Activated CD4-positive, alpha-beta T cell treated with anti-CD3 and anti-CD28 coated beads, Interleukin-2, amount 50 U/mL, for 24 hours (primary cell): ENCODE measurements at places on chromosomes 1 and 21.

GRCh38 chr1:9174243-9174642, 45.3 kb upstream of the GPR157 start:
- no peak for DNase-seq

- no peak for DNase-seq
These were observed 5.7 kb upstream of the MRPL55 start for GRCh38 chr1:228114827-228115226.

- DNase-seq = no peak
These were observed 8.7 kb downstream of the PROX1 start for GRCh38 chr1:213996320-213997037.

DNA sequence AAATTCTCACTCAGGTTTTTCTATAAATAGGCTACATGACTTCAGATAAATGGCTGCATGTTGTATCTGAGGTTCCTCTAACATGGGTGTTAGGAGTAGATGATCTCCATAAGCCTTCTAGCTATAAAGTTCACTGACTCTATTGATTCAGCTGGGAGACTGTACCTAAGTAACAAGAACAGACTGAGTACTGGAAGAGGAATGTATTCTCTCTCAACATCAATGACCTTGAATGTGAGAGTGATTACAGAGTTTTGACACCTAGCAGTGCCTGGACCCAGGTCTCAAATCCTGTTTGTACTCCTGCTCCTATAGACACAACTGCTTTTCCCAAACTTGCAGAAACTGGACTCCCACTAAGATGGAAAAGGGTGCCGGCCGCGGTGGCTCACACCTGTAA, 8.6 kb upstream of the SLC19A2 start:
- no peak for DNase-seq

- DNase-seq = no peak
These were observed 18.9 kb upstream of the SCAF4 start for GRCh38 chr21:31750843-31751242.

- no peak for DNase-seq
These were observed 93.9 kb downstream of the DAB1 start for GRCh38 chr1:57329937-57330336.

DNA sequence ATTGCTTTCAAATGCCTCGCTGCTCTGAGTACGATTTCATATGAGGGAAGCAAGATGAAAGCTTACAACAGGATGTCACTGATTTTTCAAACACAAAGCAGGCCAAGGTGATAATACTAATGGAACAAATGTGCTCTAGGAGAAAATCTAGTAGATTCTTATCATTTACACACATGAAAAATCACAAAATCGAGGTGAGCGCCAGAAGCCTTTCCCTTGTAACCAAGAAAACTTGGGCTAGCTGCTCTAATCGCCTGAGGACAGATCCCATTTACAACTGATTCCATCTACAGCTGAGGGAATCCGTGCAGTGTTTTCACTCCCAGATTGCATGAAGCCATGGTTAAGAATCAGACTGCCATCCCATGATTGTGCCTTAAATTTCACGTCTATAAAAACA, 117.5 kb downstream of the TM2D1 start:
- DNase-seq = no peak

DNA sequence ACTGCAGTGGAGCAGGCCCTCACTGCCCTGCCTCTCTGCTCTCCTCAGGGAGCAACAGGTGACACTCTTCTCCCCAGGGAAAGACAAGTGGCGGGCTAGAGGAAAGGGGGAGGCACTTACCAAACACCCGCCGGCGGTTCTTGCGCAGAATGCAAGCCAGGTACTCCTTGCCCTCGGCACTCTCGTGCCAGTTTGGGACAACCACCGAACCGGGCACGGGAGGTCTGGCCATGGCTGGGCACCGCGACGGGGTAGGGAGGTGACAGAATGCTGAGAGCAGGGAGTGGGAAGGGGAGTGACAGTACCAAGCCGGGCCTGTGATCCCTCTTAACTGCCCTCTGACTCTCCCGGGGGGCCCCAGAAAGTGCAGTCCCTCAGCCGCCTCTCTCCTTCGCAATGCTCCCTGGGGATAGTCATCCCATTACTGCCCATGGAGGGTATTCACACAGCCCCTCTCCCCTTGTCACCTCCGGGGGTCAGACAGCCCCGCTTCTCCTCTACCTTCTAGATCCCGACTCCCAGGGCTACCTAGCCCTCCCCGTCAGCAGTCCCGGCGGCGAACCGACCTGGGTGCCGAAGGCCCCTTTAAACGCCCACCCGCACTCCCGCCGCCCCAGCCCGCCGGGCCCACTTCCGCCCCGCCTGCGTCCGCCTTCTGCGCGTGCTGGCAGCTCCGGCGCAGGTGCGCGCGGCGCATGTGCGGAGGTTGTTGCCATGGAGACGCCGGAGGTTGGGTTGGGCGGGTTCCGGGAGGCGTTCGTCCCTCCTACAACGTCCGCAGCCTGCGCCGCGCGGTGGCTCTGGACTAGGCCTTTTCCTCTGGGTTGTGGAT, at the start of gene CPLANE2:
Gene CPLANE2, minus strand, starts transcription at position 673 of the 832 bp plus-strand sequence. Its CDS starts 441 bp downstream, at position 232.
- DNase-seq = peak; percentile 94

DNA sequence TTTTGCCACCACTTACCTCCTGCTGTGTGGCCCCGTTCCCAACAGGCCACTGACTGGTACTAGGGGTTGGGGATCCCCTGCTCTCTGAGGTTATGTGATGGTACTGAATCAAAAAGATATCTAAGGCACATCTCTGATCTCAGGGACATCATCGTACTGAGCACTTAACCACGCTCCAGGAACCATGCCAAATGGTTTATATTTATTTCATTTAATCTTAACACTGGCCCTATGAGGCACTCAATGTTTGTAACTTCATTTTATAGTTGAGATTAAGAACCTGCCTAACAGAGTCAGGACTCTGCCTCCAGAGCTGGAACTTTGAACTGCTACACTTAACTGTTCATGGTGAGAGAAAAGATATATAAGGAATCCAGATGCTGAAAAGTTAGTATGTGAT, 98.0 kb upstream of the HP1BP3 start:
- DNase-seq = no peak

DNA sequence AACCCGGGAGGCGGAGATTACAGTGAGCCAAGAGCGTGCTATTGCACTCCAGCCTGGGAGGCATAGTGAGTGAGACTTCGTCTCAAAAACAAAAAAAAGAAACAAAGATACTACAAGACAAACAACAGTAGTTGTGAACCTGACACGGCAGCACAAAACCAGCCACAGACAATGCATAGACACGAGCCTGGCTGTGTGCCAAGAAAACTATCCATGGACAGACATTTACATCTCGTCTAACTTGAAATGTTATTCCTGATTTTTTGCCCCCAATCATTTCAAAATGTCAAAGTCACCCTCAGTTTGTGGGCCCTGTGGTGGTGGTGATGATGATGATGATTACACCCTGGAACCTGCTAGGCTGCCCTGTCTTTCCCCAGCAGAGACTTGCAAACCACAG, 6.3 kb downstream of the KLHL21 start:
- DNase-seq = no peak

DNA sequence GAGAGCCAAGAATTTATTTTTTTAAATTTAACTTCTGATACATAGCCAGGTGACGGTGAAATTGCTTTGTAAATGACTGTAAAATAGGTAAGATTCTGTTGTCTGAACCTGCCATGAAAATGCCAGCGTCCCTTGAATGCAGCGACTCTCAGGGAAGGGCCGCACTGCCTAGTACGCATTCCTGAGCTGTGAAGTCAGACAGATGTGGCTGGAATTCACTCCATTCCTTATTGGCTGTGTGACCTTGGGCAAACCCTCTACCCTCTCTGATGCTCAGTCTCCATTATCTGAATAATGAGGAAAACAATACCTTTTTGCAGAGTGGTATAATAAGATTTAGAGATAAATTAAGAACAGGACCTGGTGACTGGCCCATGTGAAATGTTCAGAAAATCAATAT, 167.1 kb upstream of the DAB1 start:
- no peak for DNase-seq

DNA sequence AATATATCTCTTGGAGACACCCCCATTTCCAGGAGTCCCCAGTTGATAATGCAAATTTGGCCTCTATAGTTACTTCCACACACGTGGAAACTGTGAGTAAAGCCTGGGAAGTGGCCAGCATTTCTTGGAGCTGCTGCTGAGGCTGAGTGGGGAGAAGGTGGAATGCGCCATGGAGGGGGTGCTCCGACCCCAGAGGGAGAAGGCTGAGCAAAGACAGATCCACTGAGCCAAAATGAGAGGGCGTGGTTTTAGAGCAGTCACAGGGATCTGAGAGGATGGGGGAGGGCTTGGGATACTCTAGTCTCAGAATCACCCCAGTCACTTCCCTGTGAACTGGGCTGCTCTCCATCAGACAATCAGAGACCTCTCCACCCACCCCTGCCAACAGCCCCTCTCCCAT, 38.7 kb downstream of the TRIM62 start:
- no peak for DNase-seq

DNA sequence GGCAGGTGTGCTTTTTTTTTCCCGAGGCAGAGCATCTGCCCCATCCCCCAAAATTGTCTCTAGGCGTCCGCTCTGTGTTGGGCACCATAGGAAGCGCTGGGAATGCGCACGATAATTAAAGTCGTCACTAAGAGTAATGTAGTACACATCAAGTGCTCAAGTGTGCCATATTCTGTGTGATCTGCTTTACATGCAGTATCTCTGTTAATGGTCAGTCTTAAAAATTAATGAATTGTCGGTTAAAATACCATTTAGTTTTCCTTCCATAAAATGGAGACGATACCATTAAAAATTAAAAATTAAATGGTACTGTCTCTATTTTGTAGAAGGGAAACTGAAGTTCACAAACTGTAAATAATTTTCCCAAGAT, 544 bp upstream of the CCT8 start:
- no peak for DNase-seq

DNA sequence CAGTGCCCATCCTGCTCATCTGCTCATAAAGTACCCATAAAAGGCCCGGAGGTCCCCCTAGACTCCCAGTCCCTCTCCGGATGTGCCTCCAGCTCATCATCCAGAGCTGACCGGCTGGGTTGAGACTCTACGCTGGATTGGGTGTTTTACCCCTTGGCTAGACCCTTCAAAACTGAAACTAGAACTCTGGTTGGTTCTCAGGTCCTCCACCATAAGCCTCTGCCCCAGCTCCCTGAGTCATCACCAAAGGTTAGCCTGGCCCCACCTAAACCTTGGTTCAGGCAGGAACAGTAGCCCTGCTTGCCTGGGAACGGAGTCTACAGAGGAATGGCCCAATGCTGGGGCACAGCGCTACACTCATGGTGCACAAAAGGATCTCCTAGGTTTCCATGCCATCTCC, 75.1 kb downstream of the TLR5 start:
- DNase-seq = no peak

- no peak for DNase-seq
These were observed 43.8 kb downstream of the FAAP20 start for GRCh38 chr1:2150801-2151200.

GRCh38 chr1:33030575-33030974, 6.1 kb downstream of the AK2 start:
- DNase-seq = no peak

DNA sequence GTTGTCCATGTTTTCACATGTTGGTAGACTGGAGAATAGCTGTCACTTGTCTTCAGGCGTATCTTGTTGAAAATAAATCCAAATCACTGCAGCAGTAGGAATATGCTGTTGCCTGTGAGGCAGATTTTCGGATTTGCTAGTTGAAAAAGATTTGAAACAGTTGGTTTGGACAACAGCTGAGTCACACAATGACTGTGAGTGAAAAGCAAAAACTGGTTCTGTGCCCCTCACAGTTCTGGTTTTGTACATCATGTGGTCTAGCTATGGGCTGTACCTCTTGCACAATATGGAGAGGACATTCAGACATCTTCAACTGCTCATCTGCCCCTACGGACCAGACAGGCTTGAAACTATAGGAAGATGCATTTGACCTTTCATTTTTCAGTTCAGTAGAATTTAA, 1.8 kb downstream of the ARF1 start:
- DNase-seq = no peak

DNA sequence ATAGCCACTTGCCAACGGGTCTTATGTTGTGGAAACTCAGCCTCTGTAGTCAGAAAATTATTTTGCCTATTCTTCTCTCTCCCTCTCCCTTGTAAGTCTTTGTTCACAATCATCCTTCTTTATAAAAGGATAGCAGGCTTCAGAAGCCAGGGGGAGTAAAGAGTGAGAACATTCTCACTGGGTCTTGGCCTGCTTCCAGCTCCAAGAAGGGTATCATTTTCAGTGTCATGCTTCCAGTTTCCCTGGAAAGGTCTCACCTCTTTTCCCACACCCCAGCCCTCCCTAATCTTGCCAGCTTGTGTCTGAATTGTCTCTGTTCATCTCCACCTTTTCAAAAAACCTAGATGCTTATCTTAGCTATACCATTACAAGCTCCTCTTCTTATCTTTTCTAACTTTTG, 346.2 kb upstream of the LRRC7 start:
- DNase-seq = no peak

DNA sequence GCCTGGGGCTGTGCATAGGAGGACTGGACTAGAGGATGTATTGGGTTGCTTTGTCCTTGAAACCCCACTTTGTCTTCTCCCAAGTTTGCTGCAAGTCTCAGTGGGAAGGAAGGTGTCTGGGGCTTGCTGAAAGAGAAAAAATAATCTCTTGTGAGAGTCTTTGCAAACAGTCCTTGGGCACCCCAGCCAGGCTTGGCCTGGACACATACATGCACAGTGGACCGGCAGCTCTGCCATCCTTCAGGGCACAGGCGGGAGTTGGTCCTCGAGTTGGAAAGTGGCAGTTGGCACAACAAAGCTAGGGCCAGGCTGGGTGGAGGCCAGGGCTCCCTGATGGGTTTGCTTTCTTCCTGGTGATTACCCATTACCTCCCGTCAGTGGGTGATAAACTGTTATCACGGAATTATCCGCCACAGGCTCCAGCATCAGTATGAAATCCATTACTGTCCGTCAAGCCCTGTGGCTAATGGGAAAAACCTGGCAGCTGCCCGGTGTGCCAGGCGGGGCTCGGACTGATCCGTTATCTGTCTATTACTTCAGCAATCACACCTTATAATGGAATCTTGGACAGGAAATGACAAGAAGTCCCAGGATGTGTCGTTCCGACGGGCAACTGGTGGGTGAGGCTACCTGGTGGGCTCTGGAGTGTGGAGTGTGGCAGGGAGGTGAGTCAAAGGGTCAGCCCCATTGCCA, 265.7 kb downstream of the GRIK3 start:
- DNase-seq = no peak

- no peak for DNase-seq
These were observed 7.2 kb downstream of the CNST start for GRCh38 chr1:246573491-246573890.

GRCh38 chr1:31689854-31690253, 14.0 kb downstream of the COL16A1 start:
- no peak for DNase-seq
